ENCODE measurements at places on chromosomes 4 and X.

GRCh38 chrX:101409043-101409442 is 1.0 kb downstream of the HNRNPH2 start:
- no peak for DNase-seq

DNA sequence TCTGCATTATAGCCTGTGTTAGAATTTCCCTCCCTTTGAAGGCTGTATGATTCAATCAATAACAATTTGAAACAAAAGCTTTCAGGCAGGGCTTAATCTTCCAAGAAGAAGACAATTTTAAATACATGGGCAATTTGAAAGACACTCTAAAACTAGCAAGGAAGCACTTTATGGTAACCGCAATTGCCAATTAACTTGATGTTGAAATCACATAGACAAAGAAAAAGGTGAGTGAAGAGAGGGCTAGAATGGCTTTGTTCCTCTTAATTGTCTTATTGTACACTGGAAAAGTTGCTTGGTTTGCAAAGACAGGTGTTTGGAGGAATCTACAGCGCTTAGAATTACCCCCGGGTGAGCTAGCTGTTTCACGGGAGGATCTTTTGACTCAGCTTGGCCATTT is 74.4 kb upstream of the PRKX start:
- no peak for DNase-seq

- no peak for DNase-seq
These were observed 49.6 kb downstream of the CHRDL1 start for GRCh38 chrX:110746014-110746413.

DNA sequence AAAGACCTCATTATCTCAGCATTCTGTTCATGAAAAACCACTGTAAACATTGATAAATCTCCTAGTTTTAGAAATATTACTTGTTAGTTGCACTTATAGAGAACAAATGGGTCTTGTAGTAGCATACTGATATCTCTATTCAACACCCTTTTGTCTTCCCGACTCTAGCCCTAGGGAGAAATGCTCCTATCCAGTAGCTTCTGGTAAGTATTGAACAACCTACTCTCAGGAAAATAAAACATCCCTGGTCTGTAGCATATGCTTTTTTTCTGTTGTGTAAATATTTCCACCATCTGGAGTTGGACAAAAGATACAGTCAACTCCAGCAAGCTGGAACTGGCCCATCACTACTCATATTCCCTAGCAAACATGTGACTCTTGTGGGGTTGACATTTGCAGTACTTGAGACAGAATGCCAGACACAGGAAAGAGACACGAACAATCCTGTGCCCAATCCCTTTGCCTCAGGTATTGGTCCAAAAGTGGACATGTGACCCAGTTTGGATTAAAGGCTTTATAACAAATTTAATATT is 188.2 kb downstream of the GC start:
- no peak for DNase-seq

DNA sequence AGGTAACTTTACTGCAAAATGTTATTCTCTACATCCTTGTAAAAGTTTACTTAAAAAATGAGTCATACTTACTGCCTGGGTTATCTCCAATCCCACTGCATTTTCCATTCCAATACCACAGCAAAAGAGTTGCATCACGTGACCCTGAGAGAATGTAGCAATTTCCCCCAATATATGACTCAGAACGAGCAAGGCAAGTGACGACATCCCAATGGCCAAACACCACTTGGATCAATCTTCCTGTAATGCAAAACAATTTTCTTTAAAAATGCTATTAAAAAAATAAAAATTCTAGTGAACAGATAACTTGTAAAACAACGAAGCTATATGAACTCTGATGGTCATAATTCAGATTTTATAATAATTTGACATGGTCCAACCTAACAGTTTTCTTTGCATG is 224.3 kb downstream of the DCLK2 start:
- DNase-seq = peak; percentile 58

DNA sequence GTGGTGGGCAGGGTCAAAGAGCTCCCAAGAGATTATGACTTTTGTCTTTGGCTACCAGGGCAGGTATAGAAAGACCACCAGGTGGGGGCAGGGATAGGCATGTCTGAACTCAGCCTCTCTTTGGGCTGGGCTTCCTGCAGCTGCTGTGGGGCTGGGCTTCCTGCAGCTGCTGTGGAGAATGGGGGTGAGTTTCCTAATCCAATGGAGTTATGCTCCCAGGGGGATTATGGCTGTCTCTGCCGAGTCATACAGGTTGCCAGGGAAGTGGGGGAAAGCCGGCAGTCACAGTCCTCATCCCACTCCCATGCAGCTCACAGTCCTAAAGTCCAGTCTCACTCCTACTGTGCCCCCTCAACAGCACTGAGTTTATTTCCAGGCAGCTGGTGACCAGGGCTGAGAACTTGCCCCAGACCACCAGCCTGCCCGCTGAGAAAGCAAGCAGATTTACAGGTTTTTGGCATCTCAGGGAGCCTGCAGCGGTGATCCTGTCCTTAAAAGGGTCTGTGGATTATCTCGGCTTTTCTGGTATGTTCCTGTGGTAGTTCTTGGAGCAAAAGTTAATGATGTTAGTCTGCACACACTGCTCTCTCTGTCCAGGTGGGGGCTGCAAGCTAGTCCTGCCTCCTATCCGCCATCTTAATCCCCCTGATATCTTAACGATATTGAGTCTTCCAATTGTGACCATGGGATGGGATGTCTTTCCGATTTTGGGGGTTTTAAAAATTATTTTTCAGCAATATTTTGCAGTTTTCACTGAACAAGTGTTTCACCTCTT is 133.4 kb downstream of the RTL9 start:
- DNase-seq = no peak

GRCh38 chr4:123435246-123436113 is 38.9 kb downstream of the SPRY1 start:
- DNase-seq = no peak

Measured in Calu3 (cell line).